ENCODE measurements at places on chromosomes 13 and 19.

GRCh38 chr13:112446867-112447266 lies 70.7 kb downstream of the SPACA7 start:
- DNase-seq = no peak

DNA sequence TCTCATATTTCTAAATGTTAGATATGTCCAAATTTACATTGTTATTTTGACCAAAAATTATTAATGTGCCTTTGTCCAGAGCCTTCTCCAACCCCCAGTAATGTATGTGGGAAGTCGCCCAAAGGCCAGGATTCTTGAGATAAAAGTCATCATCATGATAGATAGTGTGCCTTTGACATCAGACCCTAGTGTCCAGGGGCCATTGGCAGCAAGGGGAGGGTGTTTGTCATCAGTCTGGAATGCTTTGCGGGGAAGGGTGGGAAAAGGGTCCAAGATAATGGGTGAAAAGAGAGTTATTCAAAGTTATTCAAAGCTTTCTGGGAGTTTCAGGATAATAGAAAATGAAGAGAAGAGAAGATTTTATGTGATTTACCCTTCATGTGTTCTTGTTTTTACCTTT lies 909.5 kb upstream of the GPC6 start:
- DNase-seq = peak; percentile 3

GRCh38 chr13:24081387-24081786 lies 79.1 kb upstream of the SPATA13 start:
- no peak for DNase-seq

GRCh38 chr13:113292021-113292862 lies 4.8 kb upstream of the LAMP1 start:
- DNase-seq = no peak

DNA sequence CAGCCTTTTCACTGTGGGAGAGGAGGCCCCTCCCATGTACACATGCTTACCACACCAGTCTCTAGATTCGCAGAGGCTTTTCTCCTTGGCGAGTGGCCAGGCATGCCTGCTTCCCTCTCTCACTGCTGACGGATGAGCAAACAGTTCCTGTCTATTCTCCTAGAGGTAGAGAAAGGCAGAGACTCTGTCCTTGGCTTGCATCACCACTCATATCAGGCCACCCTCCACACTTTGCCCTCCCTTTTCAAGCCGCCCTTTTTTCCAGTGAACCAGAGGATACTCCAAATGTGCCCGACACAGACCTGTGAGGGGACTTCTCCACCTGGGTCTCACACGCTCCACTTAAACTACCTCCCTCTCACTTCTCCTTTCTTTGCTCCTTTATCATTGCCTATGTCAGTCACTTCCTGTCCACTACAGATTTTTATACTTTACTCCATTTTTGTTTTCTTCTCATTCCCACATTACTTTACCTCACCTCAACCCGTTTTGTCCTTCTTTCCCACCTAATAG lies 284.6 kb downstream of the DNAJC15 start:
- DNase-seq = peak; percentile 37

GRCh38 chr13:30831515-30831914 lies 74.6 kb upstream of the MEDAG start:
- DNase-seq = no peak

DNA sequence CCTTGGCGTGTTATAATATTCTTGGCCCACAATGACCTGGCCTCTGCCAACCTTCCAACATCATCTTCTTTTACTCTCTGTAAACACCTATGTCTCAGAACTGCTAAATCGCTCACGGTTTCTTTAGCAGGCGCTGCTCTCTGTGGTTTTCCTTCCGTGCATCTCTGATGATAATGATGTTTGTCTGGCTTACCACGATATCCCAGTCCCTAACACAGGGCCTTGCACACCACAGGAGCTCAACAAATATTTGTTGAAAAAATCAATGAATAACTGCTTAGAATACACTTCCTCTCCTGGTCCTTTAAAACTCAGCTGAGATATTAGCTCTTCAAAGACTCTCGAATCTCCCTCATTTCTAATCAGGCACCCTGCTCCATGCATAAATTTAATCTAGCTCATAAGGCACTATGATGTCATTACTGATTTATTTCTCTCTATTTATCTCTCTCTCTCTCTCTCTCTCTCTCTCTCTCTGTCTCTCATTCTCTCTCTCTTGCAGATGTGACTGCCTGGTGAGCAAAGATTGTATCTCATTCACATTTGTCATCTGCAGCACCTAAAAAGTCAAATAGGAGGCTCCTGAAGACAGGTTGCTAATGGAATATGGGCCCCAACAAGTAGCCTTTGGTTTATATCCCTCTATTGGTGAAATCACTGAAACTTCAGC lies 206.4 kb downstream of the NHLRC3 start:
- DNase-seq = no peak

DNA sequence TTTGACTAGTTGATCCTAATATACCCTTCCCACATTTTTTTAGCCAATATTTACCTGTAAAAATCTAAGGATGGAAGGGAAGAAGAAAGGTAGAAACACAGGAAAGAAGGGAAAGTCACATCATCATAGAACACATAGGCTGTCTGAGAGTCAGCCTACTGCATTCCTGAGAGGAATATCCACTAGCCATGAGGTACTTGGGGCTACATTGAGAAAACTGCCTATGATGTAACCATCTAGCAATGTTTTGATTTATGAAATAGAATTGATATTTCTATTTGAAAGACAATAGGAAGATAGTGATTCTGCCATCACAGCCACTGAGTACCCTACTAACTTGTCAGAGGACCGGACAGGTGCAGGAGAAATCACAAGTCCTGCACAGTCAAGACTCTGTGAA lies 873.8 kb downstream of the GPC5 start:
- no peak for DNase-seq

DNA sequence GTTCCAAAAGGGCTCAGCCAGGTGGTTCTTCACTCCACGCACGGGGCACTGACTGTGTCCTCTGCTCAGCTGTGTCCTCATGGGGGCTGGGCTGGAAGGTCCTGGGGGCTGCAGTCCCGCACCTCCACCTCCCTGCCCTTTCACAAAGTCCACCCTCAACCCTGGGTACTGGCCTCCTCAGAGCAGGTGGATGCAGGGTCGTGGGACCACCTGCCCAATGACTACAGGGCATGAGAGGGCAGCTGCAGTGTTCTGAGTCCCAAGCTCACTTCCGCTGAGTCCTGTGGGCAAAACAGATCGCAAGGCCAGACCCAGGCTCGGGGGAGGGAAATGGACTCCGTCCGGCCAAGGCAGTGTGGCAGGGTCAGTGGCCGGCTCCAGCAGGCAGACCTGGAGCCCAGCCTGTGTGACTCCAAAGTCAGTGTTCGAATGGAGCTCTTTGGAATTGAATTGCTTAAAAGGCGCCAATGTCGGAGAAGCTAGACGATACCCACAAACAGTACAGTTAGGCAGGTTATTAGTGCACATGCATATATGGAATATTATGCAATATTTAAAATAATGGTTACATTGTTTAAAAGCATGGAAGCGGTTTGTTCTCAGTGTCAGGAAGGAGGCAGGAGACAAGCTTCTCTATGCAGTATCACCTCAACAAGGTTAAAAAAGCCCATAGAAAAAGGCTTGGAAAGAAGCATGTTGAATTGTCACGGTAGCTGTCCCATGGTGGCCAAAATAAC lies 54.8 kb downstream of the MCF2L start:
- no peak for DNase-seq

- no peak for DNase-seq
These were observed 95.6 kb upstream of the CSNK1A1L start for GRCh38 chr13:37201081-37201480.

DNA sequence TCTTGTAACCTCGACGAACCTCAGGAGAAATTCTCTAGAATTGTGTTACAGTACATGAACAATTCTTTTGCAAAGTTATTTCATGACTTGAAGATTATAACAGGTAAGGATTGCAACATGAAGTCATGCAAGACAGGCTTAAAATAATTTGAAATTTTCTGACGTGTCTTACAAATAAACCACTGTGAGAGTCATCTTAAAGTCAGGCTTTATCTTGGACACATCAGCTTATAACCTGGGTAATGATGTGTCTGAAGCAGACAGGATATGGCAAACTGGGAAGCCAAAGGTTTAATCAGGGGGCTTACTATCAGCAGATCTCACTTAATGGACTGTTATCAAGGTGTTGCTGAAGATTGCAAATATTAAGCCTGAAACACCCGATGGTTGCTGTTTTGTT lies 407.8 kb downstream of the KLF5 start:
- DNase-seq = no peak

DNA sequence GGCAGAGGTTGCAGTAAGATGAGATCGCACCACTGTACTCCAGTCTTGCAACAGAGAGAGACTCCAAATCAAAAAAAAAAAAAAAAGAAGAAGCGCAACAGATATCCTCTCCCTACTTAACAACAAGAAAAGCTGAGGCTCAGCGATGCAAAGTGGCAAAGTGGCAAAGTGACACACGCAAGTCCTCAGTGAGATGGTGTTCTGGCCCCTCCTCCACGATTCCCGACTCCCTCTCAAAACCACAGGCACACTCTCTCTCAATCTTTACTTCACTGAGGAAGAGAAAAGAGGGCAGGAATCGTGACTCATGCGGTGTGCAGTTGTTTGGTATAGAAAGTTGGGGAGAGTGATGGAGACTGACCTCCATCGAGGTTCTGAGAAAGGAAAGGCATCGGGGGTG lies 12.6 kb downstream of the FFAR2 start:
- no peak for DNase-seq

GRCh38 chr19:33767898-33768413 lies 28.7 kb upstream of the KCTD15 start:
- DNase-seq = peak; percentile 42

DNA sequence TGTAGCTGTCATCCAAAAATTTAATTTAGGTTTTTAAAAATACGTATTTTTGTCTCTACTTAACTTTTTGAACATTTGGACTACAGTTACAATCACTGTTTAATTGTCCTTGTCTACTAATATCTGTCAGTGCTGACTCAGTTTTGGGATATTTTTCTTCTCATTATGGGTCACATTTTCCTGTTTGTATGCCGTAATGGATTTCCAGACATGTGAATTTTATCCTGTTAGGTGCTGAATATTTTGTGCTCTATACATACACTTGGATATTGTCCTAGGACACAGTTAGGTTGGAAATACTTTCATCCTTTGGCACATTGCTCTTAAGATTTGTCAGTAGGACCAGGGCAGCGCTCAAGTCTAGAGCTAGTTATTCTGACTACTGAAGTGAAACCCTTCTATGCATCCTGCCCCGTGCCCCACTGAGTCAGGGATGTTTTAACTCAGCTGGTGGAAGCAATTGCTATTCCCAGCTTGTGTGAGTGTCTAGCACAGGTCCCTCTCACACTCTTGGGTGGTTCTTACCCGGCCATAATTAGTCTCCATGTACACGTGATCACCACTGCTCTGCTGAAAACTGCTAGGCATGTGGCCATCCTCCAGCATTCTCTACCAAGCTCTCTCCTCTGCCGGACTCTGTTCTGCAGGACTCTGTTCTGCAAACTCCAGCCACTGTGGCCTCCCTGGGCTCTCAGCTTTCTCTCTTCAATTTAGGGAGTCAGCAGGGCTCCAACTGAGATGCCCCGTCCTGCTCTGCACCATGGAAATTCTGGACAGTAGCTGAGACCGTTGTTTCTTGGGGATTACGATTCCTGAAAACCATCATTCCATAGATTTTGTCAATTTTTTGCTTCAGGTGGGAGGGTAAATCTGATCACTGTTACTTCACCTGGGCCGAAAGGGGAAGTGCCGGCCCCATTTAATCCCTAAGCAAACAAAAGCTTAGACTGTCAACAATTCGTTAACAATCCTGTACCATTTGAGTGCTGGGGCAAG lies 11.1 kb downstream of the PROZ start:
- no peak for DNase-seq

DNA sequence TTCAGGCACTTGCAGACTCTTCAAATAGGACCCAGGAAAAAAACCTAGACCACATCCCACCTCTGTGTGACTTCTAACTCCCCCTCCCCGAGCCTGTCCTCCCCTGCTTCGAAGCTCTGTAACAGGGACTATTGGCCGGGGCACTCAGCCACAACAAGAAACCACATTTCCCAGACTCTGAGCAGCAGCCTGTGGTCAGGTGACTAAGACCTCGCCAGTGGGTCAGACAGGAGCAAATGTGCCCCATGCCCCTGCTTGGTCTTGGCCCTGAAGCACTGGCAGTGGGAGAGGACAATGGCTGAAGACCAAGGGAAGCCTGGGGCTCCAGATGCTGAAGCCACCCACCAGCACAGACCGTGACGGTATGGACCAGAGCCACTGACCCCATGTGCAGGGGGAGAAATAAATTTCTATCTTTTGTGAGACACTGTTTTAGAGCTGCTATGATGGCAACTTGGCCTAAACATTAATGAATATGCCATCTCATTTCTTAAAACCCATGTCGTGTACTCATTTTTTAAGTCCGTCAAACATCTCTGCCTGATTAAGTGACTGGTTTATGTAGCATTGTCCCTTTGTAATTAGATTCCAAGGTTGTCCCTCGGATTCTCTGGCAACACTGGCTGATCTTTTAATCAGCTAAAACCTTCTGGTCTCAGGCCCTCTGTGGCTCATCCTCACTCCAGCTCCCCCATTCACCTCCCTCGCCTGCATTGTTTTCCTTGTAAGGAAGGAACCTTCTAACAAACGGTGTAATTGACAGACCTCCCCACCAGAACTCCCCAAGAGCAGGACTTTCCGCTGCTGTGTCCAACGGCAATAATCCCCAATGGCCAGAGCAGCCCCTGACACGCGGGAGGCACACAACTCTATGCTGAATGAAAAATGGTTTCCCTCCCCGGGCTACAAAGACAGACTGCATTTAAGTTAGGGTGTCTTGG lies 98.4 kb downstream of the STK24 start:
- DNase-seq = no peak

DNA sequence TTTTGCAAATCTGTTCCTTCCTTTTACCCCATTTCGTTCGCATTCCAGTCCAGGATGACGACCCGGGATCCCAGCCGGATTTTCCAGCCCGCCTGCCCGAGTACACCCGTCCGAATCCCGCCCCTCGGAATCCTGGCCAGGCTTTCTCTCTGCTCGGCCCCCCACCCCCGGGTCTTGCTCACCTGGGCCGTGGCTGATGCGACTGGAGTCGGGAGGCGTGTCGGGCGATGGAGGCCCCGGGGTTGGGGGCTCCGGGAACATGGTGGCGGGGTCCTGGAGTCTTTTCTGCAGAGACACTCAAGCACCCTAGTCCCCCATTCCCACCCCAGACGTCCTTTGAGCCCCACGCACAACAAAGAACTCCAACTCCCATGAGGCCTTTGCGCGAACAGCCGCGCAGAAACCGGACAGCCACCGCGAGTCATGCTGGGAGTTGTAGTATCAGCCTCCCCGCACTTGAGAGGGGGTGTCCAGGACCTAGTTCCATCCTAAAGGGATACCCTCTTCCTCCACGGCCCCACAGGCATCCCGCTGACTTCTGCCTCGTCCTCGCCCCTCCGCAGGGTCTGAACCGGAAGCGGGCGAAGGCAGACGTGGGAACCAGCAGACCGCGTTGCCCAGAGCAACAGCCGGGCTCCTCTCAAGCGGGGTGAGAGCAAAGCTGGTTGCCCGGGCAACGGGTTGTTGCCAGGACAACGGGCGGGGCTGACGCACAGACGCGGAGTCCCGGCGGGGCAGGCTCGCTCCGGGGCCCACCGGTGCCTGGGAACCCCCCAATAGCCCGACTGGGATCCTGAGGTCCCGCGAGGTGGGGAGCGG lies 1.1 kb downstream of the SYT5 start:
- DNase-seq = peak; percentile 91

Measured in A549 (cell line).